ENCODE measurements at places on chromosomes 3 and 15.

GRCh38 chr15:40246496-40247280 is 7.8 kb downstream of the PAK6 start:
- no peak for DNase-seq

DNA sequence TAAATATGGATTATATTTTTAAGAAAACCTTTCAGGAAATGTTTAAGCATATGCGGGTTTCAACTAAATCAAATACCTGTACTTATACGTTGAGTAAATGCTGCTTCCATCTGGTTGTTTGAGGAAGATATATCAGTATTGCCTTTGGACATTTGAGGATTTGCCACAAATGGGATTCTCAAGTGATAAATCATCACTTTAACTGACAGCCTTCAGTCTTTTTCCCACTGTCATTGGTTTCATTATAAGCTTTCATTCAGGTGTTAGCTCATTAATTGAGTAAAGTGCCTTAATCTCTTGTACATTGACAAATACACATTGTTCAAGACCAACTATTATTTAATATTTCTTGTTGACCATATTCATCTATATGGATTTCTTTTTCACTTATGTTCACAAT is 217.2 kb downstream of the EDEM1 start:
- no peak for DNase-seq

DNA sequence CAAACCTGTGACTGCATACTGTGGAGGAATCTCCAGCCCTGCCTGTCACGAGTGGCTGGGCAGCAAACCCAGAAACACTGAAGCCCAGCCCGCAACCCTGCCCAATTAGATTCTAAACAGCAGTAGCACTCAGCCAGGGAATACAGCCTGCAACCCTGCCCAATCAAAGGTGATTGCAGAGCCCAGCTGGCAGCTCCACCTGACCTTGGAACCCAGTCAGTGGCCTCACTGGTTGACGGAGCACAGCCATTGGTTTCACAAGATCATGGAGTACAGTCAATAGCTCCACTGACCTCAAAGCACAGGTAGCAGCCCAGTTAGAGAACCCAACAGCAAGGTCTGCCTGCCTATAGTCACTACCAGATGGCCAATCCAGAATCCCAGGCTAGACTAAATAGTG is 35.2 kb upstream of the MYLK start:
- no peak for DNase-seq

DNA sequence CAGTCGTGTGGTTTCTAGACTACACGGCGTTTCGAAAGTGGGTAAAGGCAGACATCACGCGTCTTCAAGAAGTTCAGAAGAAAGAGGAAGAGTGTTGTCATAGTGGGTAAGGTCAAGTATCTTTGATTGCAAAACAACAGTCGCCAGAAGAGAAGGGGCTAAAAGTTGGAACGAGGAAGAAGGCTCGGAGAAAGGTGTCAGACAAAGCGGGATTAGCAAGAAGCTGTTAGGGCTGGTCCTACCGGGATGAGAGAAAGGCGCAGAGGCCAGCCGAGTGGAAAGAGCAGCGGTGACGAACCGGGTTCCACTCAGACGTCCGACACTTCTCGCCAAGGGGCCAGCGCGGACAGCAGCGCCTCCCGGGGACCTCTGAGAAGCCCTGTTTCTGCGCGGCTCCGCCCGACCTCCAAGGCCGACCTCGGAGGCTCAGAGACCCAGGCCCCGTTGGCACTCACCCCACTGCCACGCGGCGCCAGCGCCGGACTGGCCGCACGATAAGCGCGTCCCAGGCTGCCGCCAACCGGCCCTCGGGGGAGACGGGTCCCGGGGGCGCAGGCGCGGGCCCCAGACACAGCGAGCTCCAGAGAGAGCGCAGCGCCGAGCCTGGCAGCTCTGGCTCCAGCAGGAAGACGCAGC is 436 bp downstream of the ADPGK start:
- no peak for DNase-seq

- no peak for DNase-seq
These were observed 94.9 kb downstream of the PCSK6 start for GRCh38 chr15:101394654-101395053.

- DNase-seq: no peak
These were observed 252.9 kb upstream of the SOX2 start for GRCh38 chr3:181458857-181459256.

- DNase-seq: no peak
These were observed 237.8 kb upstream of the UBE2E1 start for GRCh38 chr3:23567917-23568316.

GRCh38 chr3:27134171-27134796 is 234.9 kb downstream of the NEK10 start:
- peak; percentile 19 for DNase-seq

GRCh38 chr3:183554377-183554776 is 1.1 kb downstream of the KLHL6 start:
- no peak for DNase-seq

DNA sequence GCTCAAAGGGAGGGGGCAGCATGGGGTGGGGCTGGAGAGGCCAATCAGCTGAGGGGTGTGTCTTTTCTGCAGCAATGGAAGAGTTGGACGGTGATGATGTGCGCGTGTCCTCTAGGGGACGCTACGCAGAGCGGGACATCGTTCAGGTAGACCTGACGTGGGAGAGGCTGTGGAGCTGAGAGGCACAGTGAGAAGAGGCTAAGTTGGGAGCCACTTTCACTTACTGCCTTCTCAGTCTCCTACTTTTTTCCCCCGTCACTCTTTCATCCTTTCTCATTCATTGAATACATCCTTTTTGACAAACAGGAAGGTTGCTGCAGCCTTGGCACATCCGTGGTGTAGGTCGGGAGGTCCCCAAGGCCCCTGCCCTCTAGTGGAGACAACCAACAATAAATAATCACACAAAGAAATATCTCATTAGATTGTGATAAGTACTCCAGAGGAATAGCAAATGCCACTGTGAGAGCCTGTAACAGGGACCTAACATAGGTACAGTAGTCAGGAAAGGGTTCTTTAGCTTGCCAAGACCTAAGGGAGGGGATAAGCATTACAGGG is 4.4 kb upstream of the BRPF1 start:
- DNase-seq: no peak

DNA sequence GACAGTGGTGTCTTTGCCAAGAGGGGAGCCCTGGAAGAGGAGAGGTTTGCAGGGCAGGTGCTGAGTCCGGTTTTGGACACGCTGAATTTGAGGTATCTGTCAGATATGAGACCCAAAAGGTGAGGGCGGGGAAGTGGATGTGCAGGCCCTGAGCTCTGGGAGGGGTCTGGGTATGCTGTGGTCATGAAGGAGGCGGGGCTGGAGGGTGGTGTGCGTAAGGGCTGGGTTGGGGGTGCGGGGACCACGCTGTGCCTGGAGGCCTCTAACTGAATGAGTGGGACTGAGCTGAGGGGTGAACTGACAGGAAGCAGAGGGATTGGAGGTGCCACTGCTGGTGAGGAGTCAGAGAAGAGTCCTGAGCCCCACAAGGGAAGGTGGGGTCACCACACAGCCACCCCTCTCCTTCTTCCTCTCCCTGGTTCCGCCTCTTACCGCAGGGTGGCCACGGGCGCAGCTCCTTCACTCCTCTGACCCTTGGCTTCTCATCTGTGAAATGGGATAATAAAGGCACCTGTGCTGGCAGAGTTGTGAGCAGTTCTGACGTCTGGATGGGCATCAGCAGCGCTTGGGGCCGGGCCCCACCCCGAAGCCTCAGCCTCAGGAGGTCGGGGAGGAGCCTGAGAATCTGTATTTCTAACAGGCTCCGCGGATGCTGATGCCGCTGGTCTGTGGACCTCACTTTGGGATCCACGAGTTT is 28.8 kb downstream of the PSTPIP1 start:
- DNase-seq: no peak

DNA sequence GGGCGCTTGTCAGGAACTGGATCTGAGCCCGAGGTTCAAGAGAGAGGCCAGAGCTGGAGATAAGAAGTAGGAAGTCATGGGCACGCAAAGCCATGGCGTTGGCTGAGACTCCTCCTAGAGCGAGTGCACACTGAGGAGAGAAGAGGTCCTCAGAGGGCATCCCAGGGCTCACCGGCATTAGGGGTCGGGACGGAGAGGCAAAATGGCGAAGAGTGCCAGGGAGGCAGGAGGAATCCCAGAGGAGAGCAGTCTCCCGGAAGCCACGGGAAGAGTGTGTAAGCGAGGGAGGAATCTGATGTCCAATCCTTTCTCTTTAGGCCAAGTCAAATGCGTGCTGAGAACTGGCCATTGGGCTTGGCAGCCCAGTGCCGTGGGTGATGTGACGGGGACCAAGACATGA is 24.0 kb downstream of the EFCC1 start:
- no peak for DNase-seq

- DNase-seq: no peak
These were observed 188.9 kb upstream of the ATP10A start for GRCh38 chr15:26051761-26052675.

GRCh38 chr3:53680028-53680427 is 166.2 kb downstream of the CHDH start:
- DNase-seq: no peak

- DNase-seq: no peak
These were observed 13.9 kb upstream of the UBE2E2 start for GRCh38 chr3:23189187-23189586.

GRCh38 chr15:80918196-80918783 is 71.3 kb downstream of the MESD start:
- no peak for DNase-seq

DNA sequence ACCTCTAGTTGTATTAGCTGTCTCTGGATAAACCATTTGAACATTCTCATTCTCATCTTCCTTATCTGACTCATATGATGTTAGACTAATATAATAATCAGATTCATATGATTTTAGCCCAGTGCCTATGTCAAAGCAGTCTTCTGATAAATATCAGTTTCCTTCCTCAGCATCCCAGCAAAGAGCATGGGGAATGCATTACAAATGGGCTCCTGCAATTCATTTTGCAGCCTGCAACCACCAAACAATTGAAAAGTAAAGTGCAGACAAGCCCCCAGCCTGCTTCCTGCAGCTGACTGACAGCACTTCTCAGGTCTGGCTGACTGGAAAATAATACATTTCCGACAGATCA is 78.2 kb upstream of the STAC start:
- no peak for DNase-seq

DNA sequence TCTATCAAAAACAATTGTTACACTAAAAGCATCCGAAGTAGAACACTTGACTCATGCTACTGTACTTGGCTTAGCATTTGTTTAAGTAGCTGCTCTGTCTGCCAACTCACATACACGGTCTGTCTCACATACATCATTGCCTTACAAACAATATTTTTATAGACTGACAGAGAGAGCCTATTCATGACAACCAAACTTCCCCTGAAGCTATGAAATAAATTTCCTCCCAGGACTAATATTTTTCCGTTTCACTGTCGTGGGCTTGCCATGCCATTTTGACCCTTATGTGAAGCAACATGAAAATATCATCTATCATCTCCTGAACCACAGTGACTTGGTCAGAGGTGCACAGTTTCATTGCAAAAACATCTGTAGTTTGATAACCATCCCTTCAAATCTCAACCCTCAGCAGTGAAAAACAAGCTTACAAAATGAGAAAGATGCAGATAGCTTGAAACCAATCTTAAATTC is 66.5 kb upstream of the PYGO1 start:
- DNase-seq: no peak

DNA sequence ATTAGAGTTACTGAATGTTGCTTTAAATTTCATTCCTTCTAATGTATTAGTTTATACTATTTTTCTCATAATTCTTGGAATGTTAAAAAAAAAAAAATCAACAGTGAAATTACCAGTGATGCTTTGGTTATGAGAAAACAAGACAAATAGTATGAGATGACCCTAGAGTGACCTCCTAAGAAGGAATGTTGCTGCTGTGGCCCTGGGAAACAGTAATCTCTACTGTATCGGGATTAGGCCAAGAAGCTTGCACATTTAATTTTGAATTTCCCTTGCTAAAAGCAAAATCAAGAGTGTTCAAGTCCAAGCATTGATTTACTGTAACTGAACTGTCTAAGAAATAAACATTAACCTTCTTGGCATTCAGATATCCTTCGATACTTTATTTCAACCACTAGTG is 18.1 kb downstream of the TOPBP1 start:
- DNase-seq: no peak

DNA sequence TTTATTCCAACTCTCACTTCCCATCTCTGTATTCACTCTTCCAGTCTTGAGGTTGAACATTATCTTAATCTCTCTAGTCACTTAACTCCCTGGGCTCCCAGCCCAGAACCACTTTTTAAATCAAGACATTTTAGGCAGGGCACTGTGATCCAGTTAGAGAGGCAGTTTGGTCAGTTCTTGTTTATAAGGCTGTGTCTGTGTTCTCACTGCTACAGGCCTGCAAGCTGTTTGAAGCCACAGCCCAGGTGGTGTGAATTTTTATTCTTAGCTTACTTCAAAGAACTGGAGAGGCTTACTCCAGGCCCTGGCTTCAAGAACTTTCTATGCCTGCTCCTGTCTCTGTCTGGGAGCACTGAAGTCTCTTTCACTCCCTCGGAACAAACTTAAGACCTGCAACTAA is 906.1 kb downstream of the CADM2 start:
- DNase-seq: no peak

GRCh38 chr3:69690-70089 is 126.9 kb upstream of the CHL1 start:
- DNase-seq: no peak

- no peak for DNase-seq
These were observed 14.2 kb downstream of the POC1A start for GRCh38 chr3:52140000-52140399.

- DNase-seq: no peak
These were observed 281.9 kb downstream of the RAP2B start for GRCh38 chr3:153443961-153444360.

DNA sequence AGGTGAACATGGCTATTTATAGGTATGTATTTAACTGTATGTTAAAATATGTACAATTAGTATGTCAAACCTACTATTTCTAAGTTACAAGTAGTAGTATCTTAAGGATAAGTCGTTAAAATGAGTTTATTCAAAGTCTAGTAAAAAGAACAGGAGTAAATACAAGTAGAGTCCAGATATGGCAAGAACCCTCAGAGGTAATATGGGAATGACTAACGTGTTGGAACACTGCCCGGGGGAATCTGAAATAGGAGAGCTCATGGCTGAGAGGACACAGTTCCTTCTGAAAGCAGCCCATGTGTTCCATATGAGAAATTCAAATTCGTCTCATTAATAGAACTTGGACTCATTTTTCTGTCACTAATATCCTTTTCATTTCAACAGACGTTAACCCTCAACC is 158.8 kb downstream of the CLSTN2 start:
- no peak for DNase-seq

- DNase-seq: no peak
These were observed 322.8 kb downstream of the UACA start for GRCh38 chr15:70440416-70441138.

DNA sequence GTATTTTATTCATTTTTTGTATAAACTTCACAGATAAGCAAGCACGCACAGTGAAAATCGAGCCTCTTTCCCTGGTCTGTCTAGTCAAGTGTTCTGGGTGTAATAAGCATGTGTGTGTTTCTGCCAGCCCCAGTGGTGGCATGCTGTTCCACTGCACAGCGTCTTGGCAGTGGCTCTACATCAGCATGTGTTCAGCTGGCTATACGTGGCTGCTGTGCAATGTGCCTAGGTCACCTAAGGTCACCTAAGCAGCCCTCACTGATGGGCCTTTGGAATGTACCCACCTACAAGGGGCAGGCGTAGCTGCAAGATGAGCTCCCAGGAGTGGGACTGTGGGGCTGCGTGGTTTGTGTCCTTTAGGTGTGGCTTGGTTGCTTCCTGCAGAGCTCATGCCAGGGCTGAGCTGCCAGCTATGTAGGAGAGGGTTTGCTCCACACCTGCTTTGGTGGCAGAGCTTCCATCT is 4.9 kb downstream of the LIMD1 start:
- no peak for DNase-seq
